ENCODE measurements at places on chromosomes 6 and 20.
A peak's percentile ranks its signal among the peaks of the same experiment; 100 is the strongest.

DNA sequence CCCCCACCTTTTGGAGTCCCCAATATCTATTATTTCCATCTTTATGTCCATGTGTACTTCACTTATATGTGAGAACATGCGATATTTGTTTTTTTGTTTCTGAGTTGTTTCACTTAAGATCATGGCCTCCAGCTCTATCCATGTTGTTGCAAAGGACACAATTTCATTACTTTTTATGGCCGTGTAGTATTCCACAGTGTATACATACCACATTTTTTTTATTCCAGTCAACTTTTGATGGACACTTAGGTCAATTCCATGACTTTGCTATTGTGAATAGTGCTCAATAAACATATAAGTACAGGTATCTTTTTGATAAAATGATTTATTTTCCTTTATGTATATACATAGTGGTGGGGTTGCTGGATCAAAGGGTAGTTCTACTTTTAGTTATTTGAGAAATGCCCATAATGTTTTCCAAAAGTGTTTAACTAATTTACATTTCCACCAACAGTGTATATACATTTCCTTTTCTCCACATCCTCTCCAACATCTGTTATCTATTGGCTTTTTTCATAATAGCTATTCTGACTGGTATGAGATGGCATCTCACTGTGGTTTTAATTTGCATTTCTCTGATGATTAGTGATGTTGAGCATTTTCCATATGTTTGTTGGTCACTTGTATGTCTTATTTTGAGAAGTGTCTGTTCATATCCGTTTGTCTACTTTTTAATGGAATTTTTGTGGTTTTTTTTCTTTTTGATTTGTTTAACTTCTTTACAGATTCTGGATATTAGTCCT is 34.0 kb upstream of the COL10A1 start:
- DNase-seq = no peak

GRCh38 chr20:3627476-3627875 is 35.7 kb downstream of the GFRA4 start:
- no peak for DNase-seq

DNA sequence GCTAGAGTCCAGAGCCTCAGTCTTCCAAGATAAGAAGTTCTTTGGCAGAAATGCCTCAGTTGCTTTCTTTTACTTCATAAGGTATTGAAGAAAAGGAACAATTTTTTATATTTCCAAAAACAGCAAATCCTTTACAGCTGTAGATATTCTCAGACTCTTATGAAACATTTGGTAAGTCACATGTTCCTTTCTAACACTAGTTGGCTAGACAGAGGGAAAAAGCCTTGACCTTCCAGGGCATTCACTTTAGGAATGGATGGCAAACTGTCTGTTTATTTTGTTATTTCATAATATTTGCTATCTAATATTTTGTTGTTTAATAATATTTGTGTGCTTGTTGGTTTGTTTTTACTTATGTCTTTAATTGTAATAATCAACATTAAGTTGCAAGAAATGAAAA is 140.8 kb downstream of the PTPRK start:
- DNase-seq = no peak

- DNase-seq = no peak
Measured at GRCh38 chr20:48706116-48706656, 121.6 kb downstream of the PREX1 start.

DNA sequence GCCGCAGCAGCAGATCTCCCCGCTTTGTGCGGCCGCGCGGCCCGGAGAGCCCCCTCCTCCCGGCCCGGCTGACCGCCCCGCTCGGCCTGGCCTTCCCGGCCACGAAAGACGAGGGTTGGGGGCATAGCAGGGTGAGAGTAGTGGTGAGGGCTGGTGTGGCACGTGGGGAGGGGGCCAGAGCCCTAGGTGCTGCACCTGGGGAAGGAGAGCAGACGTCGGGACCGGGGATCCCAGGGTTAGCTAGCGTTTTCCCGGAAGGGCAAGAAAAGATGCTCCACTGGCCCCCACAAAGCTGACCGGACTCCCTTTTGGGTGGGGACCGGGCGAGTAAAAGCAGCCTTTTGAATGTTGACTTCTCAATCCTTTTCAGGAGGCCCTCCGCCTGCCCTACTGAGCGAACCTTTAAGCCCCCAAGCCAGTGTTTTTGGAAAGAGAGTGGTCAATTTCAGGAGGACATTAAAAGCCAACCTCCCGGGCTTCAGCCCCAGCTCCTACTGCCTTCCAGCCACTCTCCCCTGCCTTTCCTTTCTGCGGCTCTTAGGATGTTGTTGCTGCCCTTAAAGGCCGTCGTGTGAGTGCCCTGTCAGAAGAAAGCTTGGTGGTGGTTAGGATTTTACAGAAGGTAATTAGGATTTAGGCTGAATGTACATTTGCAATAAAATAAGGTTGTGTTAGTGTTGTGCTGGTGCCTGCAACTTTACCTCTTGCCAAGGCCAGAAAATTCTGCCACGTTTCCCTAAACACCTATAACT is 648 bp upstream of the BACH2 start:
- no peak for DNase-seq

GRCh38 chr6:99241905-99242534 is 107.5 kb downstream of the FAXC start:
- no peak for DNase-seq

DNA sequence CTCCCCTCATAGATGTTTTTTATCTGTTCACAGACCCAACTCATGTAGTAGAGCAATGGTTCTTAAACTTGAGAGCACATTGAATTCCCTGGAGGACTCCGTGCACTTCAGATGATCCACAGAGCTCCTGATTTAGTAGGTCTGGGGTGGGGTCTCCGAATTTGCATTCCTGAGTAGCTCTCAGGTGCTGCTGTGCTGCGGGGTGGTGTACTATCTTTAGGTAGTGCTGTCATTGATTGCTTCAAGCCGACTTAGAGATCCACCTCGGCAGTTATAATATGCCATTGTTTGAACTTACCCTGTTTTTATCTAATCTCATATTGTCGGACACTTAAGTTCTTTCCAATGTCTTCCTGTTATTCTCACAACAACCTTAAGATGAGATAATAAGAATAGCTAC is 45.0 kb downstream of the BMP2 start:
- no peak for DNase-seq

GRCh38 chr6:37056439-37057127 is 51.1 kb downstream of the FGD2 start:
- DNase-seq = no peak

DNA sequence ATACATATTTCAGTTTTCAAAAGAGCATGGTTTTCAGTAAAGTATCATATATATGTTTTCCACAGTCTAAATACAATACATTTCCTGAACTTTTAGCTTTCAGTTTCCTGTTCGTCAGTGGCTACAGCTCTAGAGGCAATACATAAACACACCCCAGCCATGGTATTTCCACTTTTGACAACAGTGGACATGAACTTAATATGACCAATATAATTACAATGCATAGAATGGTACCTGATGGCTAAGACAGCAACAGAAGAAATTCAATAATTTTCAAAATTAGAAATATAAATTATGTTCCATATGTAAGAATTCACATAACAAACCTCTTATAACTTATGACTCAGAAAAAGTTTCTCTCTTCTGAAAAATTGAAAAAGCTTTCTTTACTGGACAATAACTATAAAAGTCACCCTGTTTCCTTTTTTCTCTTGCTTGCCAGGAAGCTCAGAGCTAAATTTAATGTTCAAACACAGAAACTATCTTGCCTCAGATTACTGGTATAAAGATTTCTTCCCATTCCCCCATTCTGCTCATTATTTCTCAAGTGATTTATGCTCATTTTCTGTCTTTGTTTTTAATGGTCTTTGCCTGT is 19.2 kb downstream of the FKBP5 start:
- no peak for DNase-seq

- DNase-seq = no peak
Measured at GRCh38 chr20:48523191-48523995, 304.4 kb downstream of the PREX1 start.

GRCh38 chr6:144816936-144817335 is 531.8 kb downstream of the UTRN start:
- no peak for DNase-seq

DNA sequence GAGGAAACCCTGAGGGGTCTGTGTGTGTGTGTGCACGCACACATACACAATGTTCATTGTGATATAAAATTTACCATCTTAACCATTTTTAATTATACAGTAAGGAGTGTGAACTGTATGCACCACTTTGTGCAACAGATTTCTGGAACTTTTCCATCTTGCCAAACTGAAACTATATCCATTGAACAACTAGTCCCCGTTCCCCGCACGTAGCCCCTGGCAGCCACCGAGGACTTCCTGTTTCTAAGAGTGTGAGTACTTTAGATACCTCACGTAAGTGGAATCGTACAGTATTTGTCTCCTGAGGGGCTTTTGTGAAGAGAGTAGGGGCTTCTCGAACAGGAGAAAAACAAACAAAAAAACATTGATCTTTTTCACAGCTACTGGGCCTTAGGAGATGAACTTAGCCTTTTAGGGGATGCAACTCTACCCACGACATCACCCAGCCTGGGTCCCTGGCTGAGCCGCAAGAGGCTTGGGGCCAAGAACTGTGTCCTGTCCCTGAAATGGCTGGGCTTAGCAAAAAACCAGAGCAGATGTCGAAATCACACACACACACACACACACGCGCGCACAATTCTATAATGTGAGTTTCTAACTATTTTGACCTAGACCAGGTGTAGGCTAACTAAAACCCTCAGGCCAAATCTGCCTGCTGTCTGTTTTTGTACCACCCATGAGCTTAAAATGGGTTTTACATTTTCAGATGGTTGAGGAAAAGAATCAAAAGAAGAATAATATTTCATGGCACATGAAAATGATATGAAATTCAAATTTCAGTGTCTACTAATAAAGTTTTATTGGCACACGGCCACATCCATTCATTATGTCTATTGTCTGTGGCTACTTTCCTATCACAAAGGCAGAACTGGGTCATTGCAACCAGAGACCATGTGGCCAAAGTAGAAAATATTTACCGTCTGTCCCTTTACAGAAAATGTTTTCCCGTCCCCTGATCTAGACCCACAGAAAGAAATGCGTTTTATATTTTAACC is 144.2 kb downstream of the EYA2 start:
- no peak for DNase-seq

GRCh38 chr6:152170702-152171667 is 363.5 kb downstream of the ESR1 start:
- peak; percentile 19 for DNase-seq

DNA sequence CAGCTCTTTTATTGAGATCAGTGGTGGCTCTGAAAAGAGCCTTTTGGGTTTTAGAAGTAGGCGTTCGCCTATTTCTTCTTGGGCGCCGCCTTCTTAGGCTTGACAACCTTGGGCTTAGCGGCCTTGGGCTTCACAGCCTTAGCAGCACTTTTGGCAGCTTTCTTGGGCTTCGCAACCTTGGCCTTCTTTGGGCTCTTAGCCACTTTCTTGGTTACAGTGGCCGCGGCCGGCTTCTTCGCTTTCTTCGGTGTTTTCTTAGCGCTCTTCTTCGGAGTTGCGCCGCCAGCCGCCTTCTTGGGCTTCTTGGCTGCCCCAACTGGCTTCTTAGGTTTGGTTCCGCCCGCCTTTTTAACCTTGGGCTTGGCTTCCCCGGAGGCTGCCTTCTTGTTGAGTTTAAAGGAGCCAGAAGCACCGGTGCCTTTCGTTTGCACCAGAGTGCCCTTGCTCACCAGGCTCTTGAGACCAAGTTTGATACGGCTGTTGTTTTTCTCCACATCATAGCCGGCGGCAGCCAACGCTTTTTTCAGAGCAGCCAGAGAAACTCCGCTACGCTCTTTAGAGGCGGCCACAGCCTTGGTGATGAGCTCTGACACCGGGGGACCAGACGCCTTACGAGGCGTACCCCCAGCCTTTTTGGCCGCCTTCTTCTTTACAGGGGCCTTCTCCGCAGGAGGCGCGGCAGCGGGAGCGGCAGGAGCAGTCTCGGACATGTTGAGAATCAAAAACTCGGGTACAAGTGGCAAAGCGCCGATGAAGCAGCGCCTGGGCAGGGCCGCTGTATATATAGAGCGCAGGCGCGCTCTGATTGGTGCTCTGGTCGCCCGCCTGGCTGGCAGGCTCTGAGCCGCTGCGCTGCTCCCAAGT is 31.3 kb upstream of the HFE start:
- peak; percentile 72 for DNase-seq

GRCh38 chr20:47656318-47656717 is 129.0 kb downstream of the SULF2 start:
- no peak for DNase-seq

GRCh38 chr6:11830105-11830504 is 51.5 kb upstream of the ADTRP start:
- DNase-seq = no peak

DNA sequence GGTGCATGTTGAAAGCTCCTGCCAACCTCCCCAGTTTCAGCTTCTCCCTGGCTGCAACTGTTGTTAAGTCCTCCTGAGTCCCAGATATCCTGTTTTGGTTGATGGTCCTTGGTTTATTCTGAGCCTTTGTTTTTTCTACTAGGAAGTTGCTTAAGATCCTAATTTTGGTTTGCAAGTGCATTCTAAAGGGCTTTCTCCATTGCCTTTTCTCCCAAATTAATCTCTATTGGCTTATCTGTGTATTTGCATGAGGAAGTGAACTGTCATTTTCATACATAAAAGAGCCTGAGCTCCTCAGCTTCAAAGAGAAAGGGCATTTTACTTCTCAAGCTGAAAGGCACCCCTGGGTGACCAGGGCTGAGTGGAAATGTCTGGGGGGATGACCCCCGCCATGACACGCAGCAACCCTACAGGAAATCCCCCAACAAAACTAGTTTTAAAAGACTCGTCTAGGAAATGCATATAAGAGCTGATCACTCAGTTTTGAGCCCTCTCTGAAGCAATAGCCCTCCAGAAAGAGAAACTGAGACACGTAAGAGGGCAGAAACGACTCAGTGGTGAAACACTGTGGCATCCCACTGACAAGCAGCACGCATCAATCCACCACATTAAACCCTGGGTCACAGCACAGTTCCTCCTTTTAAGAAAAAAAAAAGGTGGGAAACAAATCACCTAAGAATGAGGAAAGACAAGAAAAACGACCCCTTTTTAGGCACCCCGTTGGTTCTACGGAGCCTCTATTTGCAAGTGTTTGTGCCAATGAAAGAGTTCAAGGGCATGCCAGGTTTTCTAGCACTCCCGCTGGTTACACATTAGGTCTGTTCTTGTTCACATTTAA is 140.9 kb downstream of the THBS2 start:
- no peak for DNase-seq

DNA sequence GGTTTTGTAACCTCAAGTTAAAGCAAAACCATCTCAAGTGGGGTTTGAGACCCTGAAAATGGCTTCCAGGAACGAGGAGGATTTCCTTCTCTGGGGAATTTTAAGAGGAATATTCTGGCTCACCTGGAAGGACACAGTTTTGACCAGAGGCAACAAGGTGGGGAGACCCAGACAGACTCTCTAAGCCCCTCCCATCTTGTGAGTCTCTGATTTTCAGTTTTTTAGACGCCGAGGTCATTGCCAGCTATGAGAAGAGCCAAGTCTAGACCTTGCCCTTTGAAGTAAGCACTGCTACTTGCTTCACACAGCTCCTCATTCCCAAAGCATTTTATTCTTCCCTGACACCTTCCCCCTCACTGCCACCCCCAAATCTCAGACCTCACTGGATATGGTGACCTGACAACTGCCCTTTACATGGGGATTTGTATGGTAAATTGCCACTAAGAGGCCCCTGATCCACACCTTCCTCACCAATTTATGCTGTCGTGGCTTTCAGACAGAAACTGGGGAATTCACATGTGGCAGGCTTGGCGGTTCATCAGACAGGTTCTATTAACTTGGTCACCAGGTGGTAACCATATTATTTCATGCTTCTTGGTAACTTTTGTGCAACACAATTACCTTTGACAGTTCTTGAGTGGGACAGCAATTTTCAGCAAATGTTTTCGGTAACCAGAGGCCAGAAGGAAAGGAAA is 116.2 kb downstream of the ISM1 start:
- DNase-seq = no peak

Measured in T follicular helper cell (primary cell).